Activated CD4-positive, alpha-beta memory T cell treated with anti-CD3 and anti-CD28 coated beads for 36 hours (primary cell): ENCODE measurements at places on chromosomes 16 and 17.

- H3K27me3 ChIP-seq = no peaks in the 10 kb centered on the region
- no peak for DNase-seq
- H3K4me3 ChIP-seq = no peak overlapping the region
- peaks cover 44% of the 10 kb centered on the region for H3K36me3 ChIP-seq
- H3K4me1 ChIP-seq = no peaks in the 10 kb centered on the region
Observed at GRCh38 chr16:8632675-8633182, 11.2 kb downstream of the METTL22 start.

DNA sequence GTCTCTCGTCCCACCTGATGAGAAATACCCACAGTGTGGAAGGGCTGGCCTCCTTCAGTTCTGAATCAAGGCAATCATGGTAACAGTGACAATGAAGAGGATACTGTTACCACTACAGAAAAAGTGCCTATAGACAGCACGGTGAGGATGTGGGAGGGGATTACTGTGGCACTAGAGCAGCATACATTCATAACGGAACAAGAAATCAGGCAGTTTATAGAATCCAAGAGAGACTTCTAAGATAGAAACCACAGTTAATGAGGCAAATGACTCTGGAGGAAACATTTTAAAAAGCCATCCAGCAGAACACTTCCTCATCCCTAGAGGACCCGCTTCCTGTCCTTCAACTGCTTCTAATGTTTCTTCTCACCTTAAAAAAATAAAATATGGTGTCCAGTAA is 2.7 kb downstream of the RUSF1 start:
- no peak overlapping the region for H3K4me3 ChIP-seq
- H3K27ac ChIP-seq = peak overlapping the region; percentile 76
- peak; percentile 62 for DNase-seq

DNA sequence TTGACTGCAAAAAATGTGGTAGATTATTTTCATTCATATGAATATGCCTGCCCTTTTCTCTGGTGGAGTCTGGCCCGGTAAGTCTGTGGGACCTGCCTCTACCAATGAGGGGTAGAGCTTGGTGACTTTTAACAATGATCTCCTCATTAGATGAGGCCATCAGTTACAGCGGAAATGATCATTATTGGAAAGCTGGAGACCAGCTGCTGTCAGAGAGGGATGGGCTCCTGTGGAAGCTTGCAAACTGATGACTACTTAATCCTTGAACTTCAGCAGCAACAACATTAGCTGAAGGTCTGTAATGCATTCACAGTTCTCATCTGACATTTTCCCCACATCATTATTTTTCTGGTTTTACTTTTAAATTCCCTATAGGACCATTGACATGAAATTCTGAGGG is 194.1 kb downstream of the CDH13 start:
- peaks cover 2% of the 10 kb centered on the region for H3K27me3 ChIP-seq
- no peaks in the 10 kb centered on the region for H3K36me3 ChIP-seq
- DNase-seq = no peak
- no peak overlapping the region for H3K27ac ChIP-seq
- no peaks in the 10 kb centered on the region for H3K4me1 ChIP-seq

GRCh38 chr17:57045868-57046704 is 39.0 kb upstream of the AKAP1 start:
- H3K4me3 ChIP-seq = peak overlapping the region; percentile 58
- peaks cover 12% of the 10 kb centered on the region for H3K4me1 ChIP-seq
- H3K27me3 ChIP-seq = peaks cover 39% of the 10 kb centered on the region
- DNase-seq = peak; percentile 54
